Activated B cell treated with CpG ODN at 0.5 μM for 24 hours (primary cell): ENCODE measurements at places on chromosomes 5 and 9. TPM values are rescaled to one million over a fixed set of nuclear protein-coding genes. Genes with fewer than 3 reads are reported as not detected.

GRM6 gene
- not detected in 2 replicates for total RNA-seq

GKAP1 gene
- total RNA-seq, result 3.7 and 4.3 TPM in 2 replicates

SPATA31D4 gene
- total RNA-seq, result not detected in 2 replicates

SLCO6A1 gene
- not detected in 2 replicates for total RNA-seq

C9orf43 gene
- 0.76 and 1.2 TPM in 2 replicates for total RNA-seq

TMEM252 gene
- total RNA-seq, result not detected in 2 replicates

SETX gene
- 91.3 and 109 TPM in 2 replicates for total RNA-seq

ZBTB26 gene
- total RNA-seq, result 9.7 and 11.9 TPM in 2 replicates

CNTLN gene
- 0.38 and 0.46 TPM in 2 replicates for total RNA-seq

ARHGEF37 gene
- 0.88 and 1.1 TPM in 2 replicates for total RNA-seq

FCN1 gene
- total RNA-seq, result 0.44 and 0.83 TPM in 2 replicates

GRCh38 chr9:89842267-89842768, 237.5 kb downstream of the GADD45G start:
- no peak overlapping the region for H3K27ac ChIP-seq
- H3K4me1 ChIP-seq, result no peaks in the 10 kb centered on the region
- no peak for DNase-seq
- no peak overlapping the region for H3K4me3 ChIP-seq

- H3K27ac ChIP-seq, result no peak overlapping the region
- H3K4me1 ChIP-seq, result peaks cover 28% of the 10 kb centered on the region
- no peak for DNase-seq
- no peaks in the 10 kb centered on the region for H3K36me3 ChIP-seq
These were observed 1.6 kb upstream of the GSN start for GRCh38 chr9:121266356-121266755.

DNA sequence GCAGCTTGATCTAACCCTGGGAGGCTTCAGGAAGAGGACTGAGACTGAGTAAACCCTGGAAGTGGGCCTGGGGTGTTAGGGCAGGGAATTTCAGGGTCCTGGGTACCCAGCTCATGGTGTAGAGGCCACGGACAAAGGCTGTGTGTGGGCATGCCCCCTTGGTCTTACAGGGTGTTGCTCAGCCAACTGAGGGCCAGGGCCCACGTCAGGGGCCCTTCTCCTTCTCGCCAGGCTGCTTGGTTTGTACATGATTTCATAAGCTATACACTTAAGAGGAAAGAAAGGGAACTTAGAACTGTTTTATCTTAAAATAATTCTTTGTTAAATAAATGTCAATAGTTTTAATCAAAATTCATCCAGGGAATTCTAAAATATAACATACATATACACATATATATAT, 95.4 kb downstream of the TLE4 start:
- H3K4me1 ChIP-seq, result peaks cover 40% of the 10 kb centered on the region
- no peak overlapping the region for H3K27ac ChIP-seq
- no peak overlapping the region for H3K4me3 ChIP-seq
- peaks cover 53% of the 10 kb centered on the region for H3K36me3 ChIP-seq
- H3K27me3 ChIP-seq, result no peaks in the 10 kb centered on the region
- no peak for DNase-seq

GRCh38 chr5:92518318-92518904, 1062.6 kb downstream of the NR2F1-AS1 start:
- H3K4me3 ChIP-seq, result no peak overlapping the region
- DNase-seq, result no peak
- H3K27ac ChIP-seq, result no peak overlapping the region
- H3K4me1 ChIP-seq, result no peaks in the 10 kb centered on the region

DNA sequence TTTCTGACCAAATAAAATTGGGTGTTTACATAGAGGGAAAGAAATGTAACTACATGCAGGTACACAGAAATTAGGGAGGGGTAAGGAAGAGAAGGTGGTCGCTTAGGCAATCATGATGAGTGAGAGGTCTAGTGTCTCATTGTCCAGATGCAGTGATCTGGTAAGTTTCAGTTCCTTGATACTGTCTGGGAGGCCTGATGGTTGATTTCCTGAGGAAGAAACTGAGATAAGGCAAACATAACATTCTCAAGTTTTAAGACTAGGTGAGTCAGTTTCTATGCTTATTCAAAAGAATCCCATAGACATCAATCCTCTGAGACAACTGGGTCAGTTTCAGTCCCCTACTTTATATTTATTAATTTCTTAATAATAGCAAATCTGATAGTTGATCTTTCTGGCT, 843.3 kb upstream of the CDH10 start:
- DNase-seq, result no peak
- H3K27me3 ChIP-seq, result no peaks in the 10 kb centered on the region
- no peaks in the 10 kb centered on the region for H3K4me1 ChIP-seq
- no peak overlapping the region for H3K27ac ChIP-seq

- DNase-seq, result no peak
- no peaks in the 10 kb centered on the region for H3K4me1 ChIP-seq
- H3K36me3 ChIP-seq, result no peaks in the 10 kb centered on the region
- no peak overlapping the region for H3K27ac ChIP-seq
These were observed 26.8 kb upstream of the CSF1R start for GRCh38 chr5:150113047-150113744.

GRCh38 chr9:3181049-3181953, 337.4 kb upstream of the PUM3 start:
- H3K27ac ChIP-seq, result no peak overlapping the region
- peaks cover 48% of the 10 kb centered on the region for H3K27me3 ChIP-seq
- no peak for DNase-seq
- no peak overlapping the region for H3K4me3 ChIP-seq
- no peaks in the 10 kb centered on the region for H3K36me3 ChIP-seq

DNA sequence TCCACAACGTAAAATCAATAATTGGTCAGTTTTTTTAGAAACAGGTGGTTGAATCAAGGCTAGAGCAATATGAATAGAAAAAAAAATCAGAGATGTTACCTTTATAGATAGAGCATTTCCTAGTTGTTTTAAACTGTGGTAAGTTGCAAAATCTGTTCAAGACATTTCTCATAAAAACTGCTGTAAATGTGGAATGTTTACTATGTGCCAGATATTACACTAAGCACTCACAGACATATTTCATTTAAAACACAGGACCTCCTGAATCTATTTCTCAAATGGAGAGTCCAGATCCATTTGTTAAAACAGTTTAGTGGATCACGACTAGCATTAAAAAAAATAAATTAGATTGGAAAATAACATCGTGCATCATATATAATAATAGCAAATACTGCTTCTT, 570.0 kb upstream of the ZNF608 start:
- H3K4me1 ChIP-seq, result no peaks in the 10 kb centered on the region
- H3K36me3 ChIP-seq, result no peaks in the 10 kb centered on the region
- H3K4me3 ChIP-seq, result no peak overlapping the region
- H3K27ac ChIP-seq, result no peak overlapping the region
- no peak for DNase-seq
- no peaks in the 10 kb centered on the region for H3K27me3 ChIP-seq

DNA sequence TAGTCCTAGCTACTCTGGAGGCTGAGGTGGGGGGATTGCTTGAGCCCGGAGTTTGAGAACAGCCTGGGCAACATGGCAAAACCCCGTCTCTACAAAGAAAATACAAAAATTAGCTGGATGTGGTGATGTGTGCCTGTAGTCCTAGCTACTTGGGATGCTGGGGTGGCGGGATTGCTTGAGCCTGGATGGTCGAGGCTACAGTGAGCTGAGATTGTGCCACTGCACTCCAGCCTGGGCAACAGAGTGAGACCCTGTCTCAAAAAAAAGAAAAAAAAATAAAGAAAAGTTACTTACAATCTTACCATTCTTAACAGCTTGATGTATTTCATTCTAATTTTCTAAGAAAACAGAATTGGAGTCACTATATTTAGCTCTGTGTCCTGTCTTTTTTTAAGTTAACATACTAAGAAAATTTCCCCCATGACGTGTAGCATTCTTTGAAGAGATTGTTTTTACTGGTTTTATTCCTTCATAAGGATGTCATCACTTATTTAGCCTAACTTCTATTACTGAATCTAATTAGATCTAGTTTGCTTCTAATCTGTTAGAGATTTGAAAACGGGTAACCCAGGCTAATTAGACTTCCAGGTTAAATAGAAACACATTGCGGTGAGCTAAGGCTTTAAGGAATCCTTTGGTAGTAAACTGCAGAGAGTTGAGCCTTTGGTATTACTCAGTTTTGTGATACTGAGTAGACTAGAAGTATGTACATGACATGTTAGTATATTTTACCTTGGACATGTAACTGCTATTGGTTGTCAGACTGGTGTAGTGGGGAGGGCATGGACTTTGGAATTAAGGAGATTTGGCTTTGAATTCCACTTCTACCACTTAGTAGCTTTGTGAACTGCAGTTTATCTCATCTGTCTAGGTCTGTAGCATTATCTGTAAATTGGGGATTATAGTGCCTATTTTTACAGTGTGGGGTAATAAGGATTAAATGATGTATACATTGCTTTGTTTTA, 24.0 kb downstream of the HSPA4 start:
- no peak overlapping the region for H3K4me3 ChIP-seq
- no peaks in the 10 kb centered on the region for H3K27me3 ChIP-seq
- H3K36me3 ChIP-seq, result peaks cover 77% of the 10 kb centered on the region
- H3K27ac ChIP-seq, result no peak overlapping the region

GRCh38 chr9:28209130-28209529, 635.8 kb upstream of the C9orf72 start:
- no peaks in the 10 kb centered on the region for H3K36me3 ChIP-seq
- no peak overlapping the region for H3K27ac ChIP-seq
- no peaks in the 10 kb centered on the region for H3K27me3 ChIP-seq
- DNase-seq, result no peak
- no peak overlapping the region for H3K4me3 ChIP-seq

GRCh38 chr9:138052635-138053320, 175.2 kb downstream of the CACNA1B start:
- no peak overlapping the region for H3K4me3 ChIP-seq
- H3K4me1 ChIP-seq, result no peaks in the 10 kb centered on the region
- H3K36me3 ChIP-seq, result no peaks in the 10 kb centered on the region
- peak; percentile 9 for DNase-seq
- H3K27me3 ChIP-seq, result peaks cover 5% of the 10 kb centered on the region

GRCh38 chr5:127586811-127587210, 62.1 kb upstream of the CTXN3 start:
- H3K36me3 ChIP-seq, result no peaks in the 10 kb centered on the region
- DNase-seq, result no peak
- H3K27ac ChIP-seq, result no peak overlapping the region
- H3K27me3 ChIP-seq, result peaks cover 4% of the 10 kb centered on the region

GRCh38 chr5:178363501-178364325, 131.1 kb upstream of the PHYKPL start:
- DNase-seq, result no peak
- H3K4me3 ChIP-seq, result no peak overlapping the region
- no peak overlapping the region for H3K27ac ChIP-seq
- no peaks in the 10 kb centered on the region for H3K27me3 ChIP-seq

GRCh38 chr9:113990570-113990907, 87.6 kb downstream of the AMBP start:
- no peak overlapping the region for H3K4me3 ChIP-seq
- H3K4me1 ChIP-seq, result peaks cover 27% of the 10 kb centered on the region

DNA sequence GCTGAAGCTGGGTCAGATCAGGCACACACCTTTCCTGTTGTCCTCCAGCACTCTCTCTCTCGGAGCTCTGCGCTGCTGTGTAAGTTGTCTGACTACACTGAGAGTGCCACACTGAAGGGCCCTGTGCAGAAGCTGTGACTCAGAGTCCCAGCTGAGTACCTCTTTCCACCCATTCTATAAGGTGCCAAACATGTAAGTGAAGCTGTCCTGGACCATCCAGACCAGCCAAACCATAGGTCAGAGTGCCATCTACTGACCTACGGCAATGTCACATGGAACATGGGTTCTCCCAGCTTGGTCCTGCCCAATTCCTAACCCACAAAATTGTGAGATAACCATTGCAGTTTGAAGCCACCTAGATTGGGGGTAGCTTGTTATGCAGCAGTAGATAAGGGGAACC, 68.2 kb downstream of the ADCY2 start:
- H3K4me3 ChIP-seq, result no peak overlapping the region
- H3K27ac ChIP-seq, result no peak overlapping the region
- DNase-seq, result no peak
- no peaks in the 10 kb centered on the region for H3K36me3 ChIP-seq

DNA sequence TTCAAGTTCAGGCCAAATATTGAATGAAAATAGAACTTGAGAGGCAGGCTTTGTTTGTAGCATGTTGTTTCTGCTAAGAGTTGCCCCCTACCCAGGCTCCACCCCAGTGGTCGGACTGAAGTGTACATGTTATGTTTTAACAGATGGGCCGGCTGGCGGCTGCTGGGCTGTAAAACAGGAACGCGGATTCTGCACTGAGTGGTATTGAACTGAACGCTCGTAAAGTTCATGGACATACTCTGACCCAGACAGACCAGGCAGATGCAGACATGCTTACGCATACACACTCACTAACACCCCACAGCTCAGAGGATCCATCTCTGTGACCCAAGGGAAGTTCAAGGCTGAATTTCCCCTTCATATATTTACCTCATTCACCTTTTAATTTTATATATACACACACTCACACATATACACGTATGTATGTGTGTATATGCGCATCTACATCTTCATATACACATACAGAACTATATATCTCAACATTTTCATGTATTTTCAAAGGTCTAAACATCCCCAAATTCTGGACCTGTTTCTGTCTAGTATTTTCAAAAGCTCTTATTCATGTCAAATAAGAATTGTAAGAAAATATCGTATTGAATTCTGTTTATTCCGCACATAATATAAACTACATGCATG, 1.4 kb downstream of the MARCHF3 start:
- DNase-seq, result peak; percentile 22
- H3K4me1 ChIP-seq, result peaks cover 55% of the 10 kb centered on the region
- H3K4me3 ChIP-seq, result peak overlapping the region; percentile 94
- H3K27me3 ChIP-seq, result no peaks in the 10 kb centered on the region
- peaks cover 2% of the 10 kb centered on the region for H3K36me3 ChIP-seq

DNA sequence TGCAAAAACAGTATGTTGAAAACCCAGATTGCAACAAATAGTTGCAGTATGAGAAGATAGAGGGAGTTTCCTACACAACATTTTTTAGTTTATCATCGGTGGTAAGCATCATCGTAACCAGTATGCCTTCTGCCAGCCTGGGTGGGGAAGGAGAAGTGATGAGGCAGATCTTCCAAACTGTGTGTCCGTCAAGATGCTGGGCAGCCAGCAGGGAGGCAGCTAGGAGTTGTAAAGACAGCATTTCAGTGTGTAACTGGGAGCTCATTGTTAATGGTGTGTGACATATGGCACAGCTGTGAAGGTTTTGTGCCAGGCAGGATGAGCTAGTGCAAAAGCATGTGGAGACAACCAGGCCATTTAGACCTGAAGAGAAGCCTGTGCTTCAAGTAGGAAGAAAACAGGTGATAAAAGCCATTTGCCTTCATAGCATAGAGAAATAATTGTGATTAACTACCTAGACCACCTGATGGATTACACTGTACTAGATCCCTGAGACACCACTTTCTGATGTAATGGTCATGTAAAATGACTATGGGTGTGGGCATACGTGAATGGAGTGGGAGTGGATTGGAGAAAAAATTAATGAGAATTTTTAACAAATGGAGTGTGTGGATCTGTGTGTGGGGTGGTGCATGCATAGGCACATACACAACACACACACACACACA, 347.0 kb upstream of the ADAMTSL1 start:
- DNase-seq, result no peak
- no peak overlapping the region for H3K4me3 ChIP-seq
- H3K27ac ChIP-seq, result no peak overlapping the region
- H3K27me3 ChIP-seq, result no peaks in the 10 kb centered on the region
- H3K4me1 ChIP-seq, result no peaks in the 10 kb centered on the region
- no peaks in the 10 kb centered on the region for H3K36me3 ChIP-seq
